Skeletal muscle tissue (tissue), 5 donors: ENCODE measurements at places on chromosomes 1 and 21. TPM values are rescaled to one million over a fixed set of nuclear protein-coding genes. Genes with fewer than 3 reads are reported as not detected.

Gene LAMC2
- total RNA-seq, result 0.52 TPM

Gene IL10
- 1.6 TPM for total RNA-seq

Gene TSPAN1
- not detected for total RNA-seq

Gene CFAP141
- total RNA-seq, result not detected

Gene HIVEP3
- total RNA-seq, result 0.52 TPM

Gene COL16A1
- 91.9 TPM for total RNA-seq
